ACHN (cell line): ENCODE measurements at places on chromosomes 7 and 10.

DNA sequence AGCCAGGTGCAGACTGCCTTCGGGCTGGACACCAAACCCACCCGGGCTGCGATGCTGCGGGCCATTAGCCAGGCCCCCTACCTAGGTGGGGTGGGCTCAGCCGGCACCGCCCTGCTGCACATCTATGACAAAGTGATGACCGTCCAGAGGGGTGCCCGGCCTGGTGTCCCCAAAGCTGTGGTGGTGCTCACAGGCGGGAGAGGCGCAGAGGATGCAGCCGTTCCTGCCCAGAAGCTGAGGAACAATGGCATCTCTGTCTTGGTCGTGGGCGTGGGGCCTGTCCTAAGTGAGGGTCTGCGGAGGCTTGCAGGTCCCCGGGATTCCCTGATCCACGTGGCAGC lies 50.0 kb downstream of the VWA2 start:
- no peak for DNase-seq

DNA sequence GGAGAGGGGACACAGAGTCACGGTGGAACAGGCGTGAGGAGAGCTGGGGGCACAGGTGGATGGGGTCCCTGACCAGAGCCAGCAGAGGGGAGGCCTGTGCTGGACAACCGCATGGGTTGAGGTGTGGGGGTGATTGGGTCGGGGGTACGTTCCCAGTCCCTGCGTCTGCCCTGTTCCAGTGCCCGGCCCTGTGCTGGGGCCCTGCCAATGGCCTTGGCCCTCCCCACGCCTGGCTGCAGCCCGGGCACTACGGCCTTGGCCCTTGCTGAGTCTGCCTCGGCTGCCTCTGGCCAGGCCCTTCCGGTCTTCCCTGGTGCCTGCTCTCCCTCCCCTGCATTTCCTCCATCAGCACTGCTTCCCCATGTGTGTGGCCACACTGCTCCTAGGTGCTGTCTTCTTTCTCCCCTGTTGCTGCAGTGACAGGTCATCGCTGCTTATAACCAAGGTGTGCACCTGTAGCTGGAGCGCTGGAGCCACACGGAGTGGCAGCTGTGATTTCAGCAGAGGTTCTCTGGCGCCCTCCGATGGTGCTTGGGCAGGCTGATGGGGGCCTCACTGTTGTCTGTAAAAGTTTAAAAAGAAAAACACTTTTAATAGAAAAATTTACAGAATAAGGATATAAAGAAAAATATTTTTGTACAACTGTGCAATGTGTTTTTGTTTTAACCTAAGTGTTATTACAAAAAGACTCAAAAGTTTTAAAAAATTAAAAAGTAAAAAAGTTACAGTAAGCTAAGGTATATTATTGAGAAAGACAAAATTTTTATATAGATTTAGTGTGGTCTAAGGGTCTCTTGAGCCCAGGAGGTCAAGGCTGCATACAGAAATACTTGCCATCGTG lies 45.2 kb upstream of the BHLHA15 start:
- peak; percentile 68 for DNase-seq

DNA sequence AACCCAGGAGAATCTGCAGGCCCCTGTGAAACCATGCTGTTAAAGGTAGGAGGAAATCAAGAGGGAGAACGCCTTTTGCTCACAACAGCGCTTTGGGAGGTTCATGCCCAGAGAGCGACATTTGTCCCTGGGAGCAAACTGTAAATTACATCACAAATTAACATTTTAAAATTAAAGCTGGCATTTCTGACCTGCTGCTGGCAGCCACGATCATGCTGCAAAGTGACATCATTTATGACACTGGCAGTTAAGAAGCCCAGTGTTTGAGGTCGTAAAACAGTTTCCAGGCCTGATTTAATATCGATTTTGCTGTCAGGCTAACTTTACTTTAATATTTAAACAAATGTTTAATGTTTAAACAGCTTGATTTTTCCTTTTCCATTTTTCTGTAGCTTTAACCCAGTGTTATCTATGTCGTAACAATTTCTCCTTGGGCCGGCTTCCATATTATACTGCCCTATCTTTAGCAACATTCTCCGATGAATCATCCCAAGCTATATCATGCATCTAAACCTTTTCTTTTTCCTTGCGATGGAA lies 86.5 kb upstream of the NPVF start:
- no peak for DNase-seq

DNA sequence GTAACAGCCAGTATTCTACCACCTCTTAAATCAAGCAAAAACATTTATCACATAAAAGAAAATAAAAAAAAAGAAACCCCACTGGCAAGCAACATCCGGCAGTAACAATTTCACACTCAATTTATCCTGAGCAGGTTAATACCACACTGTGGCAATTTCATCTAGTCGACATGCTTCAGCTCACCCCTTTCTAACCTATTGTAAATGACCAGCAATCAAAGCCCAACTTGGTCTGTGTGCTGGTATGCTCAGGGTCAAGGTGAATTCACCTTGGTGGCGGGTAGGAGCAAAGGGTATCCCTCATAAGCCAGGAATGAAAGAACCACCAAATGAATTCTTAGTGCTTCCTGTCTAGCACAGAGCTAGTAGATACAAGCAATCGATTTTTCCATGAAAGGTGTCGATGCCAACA lies 109.1 kb upstream of the AFAP1L2 start:
- DNase-seq, result no peak

DNA sequence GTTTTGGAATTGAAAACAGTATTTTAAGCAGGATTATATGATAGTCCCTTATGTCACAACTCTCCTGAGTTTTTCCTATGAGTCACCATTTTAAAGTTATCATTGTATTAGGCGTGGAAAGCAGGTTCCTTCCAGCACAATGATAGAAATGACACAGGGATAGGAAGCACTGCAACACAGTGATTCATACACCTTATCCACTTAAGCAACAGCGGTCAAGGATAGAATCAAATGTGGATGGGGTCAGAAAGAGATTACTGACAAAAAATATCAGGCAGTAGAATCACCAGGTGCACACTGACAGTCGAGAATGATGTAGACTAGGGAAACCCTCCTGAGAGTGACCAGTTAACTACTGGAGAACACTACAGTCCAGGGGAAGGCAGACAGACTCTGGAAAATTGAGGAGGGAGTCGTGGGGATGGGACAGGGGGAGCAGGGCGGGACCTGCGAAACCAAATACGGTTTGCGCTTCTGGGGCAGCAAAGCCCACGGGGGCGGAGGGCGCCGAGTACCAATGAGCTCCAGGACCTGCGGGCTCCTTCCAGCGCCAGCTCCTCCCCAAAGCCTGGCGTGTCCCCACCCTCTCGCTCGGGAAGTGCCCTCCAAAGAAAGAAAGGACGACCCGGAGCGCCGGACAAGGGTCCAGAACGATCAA lies 479 bp downstream of the PNPLA8 start:
- peak; percentile 95 for DNase-seq

DNA sequence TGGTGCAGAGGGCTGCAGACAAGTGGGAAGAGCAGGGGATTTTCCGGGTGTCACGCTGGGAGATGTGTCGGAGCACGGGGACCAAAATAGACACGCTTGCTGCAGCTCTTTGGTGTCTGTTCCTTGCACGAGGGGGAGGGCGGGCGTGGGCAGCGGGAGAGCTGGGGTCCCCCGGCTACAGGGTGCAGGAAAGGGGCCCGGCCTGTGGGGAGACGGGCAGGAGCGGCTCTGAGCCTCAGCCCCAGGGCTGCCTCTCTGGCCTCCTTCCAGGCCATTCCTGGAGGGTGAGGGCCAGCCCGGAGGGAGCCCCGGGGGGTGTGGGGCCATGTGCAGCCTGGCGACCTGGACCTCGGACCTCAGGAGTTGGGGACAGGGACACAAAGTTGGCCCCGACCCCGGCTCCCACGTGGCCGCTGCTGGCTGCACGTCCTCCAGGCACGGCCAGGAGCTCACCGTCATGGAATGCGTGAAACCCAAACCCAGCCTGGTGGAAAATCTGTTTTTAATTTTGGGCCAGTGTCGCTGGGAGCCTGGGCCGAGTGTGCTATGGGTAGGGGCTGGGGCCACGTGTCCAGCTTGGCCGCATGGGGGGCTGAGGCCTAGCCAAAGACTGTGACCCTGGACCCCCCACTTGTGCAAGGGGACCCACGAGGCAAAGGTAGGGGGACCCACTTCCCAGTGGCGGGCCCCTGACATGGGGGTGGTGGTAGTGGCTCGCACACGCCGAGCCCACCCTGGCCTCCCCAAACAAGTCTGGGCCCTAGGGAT lies 6.6 kb downstream of the TTYH3 start:
- peak; percentile 52 for DNase-seq

GRCh38 chr7:20834656-20835055 lies 48.0 kb upstream of the SP8 start:
- peak; percentile 36 for DNase-seq

DNA sequence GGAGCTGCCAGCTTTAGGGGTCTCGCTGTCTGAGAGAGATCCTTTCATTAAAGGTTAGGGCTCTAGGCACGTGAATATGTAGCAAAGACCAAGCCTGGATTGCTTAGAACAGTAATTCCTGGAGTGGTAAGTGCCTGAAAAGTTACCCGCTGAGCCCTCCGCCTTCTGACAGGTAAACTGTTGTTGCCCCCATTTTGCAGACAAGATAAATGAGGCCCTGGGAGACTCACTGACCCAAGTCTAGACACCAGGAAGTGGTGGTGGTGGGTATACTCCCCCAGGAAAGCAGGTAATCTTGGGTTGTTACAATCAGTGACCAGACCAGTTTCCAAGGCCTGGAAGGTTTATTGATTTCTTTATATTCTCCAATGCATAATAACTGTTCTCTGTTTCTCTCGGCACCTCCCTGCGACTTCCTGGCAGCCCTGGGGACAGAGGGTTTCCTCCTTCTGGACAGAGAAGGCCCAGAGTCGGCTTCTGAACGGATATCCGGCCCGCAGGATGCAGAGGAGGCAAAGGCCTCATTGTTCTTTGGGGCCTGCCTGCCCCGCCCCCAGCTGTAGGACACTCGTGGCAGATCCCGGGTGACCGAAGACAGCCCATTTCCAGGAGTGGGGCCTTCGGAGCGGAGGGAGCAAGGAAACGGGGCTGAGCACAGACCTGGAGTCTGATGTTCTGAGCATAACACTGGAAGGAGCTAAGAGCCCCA lies 1.3 kb upstream of the GRK5 start:
- DNase-seq, result peak; percentile 34

GRCh38 chr7:74017125-74017524 lies 10.8 kb upstream of the ELN start:
- no peak for DNase-seq

DNA sequence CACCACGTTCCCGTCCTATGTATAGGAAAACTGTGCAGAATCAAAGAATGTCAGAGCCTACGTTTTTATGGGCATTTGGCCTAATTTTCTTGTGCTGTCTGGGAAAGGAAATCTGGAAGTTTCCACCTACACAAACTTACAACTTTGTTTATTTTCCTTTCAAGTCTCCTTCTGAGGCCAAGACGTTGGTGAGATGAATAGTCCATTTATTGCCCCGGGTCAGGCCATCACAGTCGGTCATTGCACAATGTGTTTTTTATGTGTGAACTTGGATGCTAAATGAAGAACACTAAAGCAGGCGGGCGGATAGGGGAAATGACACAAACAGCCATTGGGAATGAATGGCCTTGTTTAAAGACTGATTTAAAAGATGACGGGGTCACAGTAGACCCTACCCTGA lies 38.6 kb downstream of the TRIL start:
- no peak for DNase-seq

GRCh38 chr10:75718991-75719390 lies 287.6 kb downstream of the LRMDA start:
- no peak for DNase-seq

- no peak for DNase-seq
Measured at GRCh38 chr10:36564433-36564832, 561.0 kb upstream of the ANKRD30A start.

GRCh38 chr7:22140578-22140977 lies 194.9 kb upstream of the CDCA7L start:
- DNase-seq, result no peak

GRCh38 chr7:38756521-38756920 lies 125.3 kb upstream of the AMPH start:
- no peak for DNase-seq

- DNase-seq, result no peak
Measured at GRCh38 chr10:116385311-116385710, 42.3 kb upstream of the PNLIPRP3 start.

DNA sequence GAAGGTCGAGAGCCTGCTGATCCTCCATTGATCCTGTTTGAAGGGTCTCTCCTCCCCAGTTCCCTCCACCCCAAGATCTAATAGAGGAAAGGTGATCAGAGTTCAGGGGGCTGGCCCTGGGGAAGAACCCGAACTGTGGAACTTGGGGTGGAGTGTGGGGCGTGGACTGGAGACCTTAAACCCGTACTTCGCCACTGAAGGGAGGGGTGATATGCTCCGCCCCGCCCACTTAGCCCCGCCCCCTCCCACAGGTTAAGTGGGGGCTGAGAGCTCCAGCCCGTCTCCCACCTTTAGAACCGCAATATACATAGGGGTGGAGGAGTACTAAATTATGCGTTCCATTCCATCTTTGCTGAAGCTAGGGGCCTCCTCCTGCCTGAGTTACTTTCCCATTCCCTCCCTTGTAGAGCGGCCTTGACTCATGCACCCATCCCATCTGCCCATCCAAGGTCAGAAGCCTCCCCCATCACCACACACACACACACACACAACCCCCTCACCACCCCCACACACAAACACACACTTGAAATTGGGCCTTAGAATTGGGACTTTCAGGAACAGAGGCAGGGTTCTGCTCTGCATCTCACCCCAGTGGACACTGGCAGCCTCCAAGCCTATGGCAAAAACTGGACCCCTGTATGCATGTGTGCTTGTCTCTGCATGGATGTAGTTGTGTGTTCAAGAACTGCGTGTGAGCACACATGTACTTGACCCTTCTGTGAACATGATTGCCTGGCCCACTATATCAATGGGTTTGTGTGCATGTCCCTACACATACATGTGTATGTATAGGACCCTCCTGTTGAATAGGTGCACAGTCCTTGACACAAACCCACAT lies 991 bp downstream of the SEMA4G start:
- DNase-seq, result peak; percentile 30

GRCh38 chr7:125127304-125127703 lies 197.7 kb upstream of the POT1 start:
- no peak for DNase-seq

GRCh38 chr7:122885583-122886356 lies 490 bp downstream of the CADPS2 start:
- peak; percentile 80 for DNase-seq

DNA sequence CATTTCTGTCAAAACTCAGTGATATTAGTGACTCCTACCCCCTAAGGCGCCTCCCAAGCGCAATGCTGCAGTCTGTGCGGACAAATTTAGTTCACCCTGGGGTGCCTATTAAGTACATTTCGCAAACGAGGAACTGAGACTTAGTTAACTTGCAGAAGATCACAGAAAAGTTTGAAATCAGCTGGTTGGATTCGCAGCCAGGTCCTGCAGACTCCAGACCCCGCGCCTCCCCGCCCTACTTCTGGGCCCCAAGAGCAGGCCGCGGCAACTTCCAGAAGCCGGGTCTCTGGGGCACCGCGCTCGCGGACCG lies 588 bp downstream of the CYREN start:
- DNase-seq, result no peak

DNA sequence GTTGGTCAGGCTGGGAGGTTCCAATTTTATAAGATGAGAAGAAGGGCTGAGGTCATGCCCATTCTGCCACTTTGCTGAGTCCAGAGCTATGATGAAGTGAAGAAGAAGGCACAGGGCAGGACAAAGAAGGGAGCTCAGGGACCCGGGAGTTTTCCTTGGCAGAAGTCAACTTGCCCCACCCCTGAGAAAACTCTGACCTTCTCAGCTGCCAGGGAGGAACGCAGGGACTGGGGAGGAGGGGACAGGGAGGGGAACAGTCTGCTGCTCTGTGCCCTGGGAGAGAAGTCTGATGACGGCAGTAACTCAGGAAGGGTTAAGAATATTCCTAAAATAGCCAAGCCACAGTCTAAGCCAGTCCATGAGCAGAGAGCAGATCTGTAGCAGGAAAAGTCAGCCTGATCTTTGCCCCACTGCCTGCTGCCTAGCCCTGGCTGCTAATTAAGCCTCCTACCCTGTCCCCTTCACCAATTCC lies 11.7 kb downstream of the ADIRF start:
- DNase-seq, result no peak
